ENCODE measurements at places on chromosomes 2 and 18.

DNA sequence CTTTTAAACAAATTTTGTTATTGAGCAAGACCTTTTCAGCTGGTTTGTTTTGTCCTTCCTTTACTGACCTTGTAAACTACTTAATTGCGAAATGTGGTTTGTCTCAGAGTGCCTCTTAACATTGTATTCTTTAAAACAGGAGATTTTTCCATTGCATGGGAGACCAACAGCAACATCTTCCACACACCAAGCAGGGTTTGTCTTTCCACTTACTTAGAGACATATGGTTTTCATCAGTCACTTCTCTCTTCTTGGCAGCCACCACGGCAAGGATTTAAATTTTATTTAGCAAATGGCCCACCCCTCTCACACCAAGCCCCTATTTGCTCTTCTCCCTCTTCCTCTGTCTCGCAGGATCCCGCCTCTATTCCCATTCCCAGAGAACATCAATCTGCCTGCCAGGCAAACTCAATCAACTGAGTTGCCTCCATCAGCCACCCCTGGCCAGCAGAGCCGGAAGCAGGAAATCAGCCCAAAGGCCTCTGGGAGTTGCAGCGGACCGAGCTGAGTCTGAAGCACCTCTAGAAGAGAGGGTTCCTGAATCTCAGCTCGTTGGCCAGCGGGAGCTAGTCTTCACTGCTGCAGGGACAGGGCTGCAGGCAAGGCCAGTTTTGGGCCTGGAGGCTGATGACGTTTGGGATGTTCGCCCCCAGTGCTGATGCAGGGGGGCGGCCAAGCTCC, 11.3 kb upstream of the CIB4 start:
- peak; percentile 87 for DNase-seq

GRCh38 chr18:40055262-40055661, 1899.8 kb upstream of the PIK3C3 start:
- no peak for DNase-seq

GRCh38 chr2:122221665-122222064, 466.2 kb downstream of the TSN start:
- no peak for DNase-seq

- no peak for DNase-seq
Measured at GRCh38 chr18:23811176-23811575, 121.9 kb downstream of the LAMA3 start.

DNA sequence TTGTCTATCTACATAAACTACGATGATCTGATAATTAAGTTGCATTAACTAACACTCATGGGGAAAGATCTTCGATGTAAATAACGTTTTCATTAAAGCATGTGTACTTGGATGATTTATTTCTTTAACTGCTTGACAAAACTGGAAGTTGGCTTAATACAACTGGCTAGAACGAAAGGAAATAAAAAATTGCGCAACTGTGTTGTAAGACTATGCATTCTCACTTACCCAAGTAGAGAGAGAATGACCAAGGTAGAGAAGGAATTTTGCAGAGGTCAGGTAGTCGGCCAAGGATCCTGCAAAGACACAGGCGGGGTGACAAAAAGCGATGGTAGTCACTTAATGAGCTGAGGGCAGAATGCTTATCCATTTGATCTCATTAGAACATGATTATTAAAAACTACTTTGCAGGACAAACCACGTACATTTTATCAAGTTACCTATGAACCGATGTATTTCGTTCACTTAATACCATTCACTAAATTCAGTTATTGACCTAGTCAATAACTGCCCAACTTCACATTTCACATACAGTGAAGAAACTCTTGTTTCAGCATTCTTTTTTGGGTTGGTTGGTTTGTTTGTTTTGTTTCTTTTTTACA, 900 bp downstream of the SLC40A1 start:
- peak; percentile 19 for DNase-seq

DNA sequence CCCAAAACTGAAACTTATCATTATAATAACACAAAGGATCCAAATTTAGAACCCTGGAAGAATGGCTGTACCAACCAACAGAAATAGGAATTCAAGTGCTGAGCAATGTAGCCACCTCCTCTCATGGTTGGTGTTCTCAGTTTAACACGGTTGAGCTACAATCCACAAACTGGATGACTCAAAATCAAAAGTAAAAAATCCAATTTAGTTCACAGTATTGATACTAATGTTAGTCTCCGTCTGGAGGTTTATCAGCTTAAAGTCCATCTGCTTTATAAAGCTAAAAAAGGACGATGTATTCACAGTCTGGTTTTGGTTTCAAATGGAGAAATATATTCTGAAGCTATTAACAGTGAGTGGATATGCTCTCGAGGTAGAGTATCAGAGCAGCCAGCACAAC, 40.5 kb downstream of the CNTNAP5 start:
- no peak for DNase-seq

GRCh38 chr2:55000341-55000740, 49.9 kb downstream of the RTN4 start:
- DNase-seq: no peak

DNA sequence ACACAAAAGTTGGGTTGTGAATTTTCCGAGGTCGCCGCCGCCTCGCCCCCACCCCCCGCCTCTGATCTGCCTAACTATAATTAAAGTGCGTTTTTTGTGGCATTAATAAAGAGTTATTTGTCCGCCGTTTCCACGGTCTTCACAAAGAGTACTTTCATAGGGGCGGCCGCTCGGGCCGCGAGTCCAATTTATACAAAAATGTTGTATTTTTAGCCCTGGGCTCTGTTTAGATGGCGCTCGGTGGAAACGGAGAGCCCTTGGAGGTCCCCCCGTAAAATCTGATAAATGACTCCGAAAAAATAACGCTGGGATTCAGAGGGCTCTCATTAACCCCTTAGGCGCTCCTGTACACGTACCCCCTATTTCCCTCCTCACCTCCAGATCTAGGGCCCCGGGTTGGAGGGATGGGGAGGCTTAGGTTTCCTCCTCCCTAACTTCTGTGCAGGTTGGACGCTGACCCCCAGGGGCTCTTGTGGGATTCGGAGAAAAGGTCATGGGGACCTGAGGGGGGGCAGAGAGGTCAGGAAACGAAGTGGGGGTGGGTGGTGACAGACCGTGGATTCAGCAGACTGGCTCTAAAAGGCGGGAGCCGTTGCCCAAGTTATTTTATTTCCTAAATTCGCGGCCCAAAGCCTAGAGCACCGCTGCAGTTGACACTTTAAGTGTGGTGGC, 1.9 kb downstream of the CYP26B1 start:
- DNase-seq: no peak

GRCh38 chr2:161123531-161124030, 36.6 kb upstream of the TANK start:
- peak; percentile 37 for DNase-seq

DNA sequence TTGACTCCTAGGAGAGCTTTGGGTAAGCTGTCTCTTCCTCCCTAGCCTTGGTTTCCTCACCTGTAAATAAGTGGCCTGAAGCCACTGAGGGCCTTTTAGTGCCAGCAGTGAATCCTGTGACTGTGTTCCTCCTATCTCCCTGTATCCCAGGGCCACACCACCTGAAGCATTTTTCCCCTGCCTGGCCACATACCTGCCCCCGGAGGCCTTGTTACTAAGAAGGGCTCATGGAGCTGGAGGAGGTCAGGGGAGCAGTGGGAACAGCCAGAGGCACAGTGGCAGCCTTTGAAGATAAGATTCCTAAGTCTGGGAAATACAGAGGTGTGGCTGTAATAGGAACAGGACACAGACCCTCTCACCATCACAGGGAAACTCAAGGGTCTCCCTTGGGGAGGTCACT, 162.4 kb downstream of the SMAD7 start:
- DNase-seq: no peak

DNA sequence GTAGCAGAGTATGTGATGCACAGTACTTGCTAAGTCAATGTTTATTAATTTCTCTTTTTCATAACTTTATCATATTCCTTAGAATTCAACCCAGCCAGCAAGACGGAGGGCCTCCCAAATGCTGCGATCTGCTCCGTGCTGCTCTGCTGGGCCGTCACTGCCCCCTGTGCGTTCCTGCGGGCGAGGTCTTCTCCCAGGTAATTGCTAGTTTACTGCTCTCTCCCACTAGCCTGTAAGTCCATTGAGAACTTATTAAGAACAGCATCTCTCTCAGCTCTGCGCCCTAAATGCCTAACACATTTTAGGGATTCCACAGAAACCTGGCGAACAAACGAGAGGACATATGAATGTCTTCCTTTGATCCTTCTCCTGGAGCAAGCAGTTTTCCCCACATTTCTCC, 153.6 kb upstream of the ARHGAP28 start:
- no peak for DNase-seq

DNA sequence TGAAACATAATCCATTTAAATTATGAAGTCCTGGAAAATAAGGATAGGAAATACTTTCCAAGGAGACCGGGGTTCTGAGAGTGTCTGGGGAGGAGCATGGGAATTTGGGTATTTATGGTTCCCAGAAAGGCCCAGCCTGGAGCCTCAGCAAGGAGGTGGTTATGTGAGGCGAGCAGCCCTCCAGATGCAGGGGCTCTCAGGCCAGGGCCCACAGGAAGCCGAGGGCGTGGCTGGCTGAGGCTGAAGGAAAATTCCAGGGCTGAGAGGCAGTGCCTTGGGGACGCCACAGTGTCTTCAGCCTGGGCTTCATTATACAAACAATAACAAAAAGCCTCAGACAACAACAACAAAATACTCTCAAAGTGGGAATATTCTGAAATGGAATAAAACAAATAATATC, 86.9 kb upstream of the SERPINE2 start:
- DNase-seq: peak; percentile 19

- DNase-seq: no peak
Measured at GRCh38 chr2:206832873-206833272, 67.5 kb downstream of the FASTKD2 start.

- peak; percentile 96 for DNase-seq
Measured at GRCh38 chr18:394987-395362, 105.5 kb downstream of the COLEC12 start.

GRCh38 chr2:217434180-217434975, 568.4 kb downstream of the TNS1 start:
- DNase-seq: peak; percentile 99
